ENCODE measurements at places on chromosomes 3 and 15.

DNA sequence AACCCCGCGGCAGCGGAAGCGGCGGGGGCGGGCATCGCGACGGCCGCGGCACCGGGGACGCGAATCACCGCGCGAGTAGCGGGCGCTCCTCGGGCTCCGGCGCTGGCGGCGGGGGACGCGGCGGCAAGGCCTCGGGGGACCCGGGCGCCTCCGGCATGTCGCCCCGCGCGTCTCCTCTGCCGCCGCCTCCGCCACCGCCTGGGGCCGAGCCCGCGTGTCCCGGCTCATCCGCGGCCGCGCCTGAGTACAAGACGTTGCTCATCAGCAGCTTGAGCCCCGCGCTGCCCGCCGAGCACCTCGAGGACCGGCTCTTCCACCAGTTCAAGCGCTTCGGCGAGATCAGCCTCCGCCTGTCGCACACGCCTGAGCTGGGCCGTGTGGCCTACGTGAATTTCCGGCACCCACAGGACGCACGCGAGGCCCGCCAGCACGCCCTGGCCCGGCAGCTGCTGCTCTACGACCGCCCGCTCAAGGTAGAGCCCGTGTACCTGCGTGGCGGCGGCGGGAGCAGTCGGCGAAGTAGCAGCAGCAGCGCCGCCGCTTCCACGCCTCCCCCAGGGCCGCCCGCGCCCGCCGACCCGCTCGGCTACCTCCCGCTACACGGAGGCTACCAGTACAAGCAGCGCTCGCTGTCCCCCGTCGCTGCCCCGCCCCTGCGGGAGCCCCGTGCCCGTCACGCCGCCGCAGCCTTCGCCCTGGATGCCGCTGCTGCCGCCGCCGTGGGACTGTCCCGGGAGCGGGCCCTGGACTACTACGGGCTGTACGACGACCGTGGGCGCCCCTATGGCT is 675 bp downstream of the RBM15B start:
- DNase-seq: peak; percentile 74

DNA sequence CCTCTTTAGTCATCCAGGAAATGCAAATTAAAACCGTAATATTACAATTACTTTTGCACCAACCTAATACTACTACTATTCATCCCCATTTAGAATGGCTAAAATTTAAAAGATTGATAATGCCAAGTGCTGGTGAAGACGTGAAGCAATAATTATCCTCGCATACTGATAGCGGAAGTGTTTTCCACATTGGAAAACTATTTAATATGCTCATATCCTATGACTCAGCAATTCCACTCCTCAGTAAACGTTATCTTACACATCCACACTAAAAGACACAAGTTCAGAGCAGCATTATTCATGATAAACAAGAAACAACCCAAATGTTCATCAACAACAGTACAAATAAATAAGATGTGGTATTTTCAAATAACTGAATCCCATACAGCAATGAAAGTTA is 70.6 kb downstream of the VPS13C start:
- DNase-seq: no peak

DNA sequence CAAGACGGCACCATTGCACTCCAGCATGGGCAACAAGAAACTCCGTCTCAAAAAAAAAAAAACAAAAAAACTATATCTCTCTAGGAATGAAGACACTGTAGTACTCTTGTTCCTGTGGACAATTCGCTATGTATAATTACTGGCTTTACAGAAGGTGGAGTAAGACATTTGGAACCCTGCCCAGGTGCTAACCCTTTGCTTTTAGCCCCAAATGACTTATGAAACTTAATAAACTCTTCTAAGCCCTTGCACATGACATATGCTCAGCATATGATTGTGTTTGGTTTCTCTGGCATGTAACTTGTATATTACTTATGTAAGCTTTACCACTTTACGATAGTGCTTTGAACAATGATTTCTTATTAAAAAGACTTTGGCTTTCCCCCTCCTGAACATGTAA is 27.3 kb upstream of the PRTG start:
- no peak for DNase-seq

- no peak for DNase-seq
Measured at GRCh38 chr3:24834442-24834841, 339.8 kb upstream of the THRB start.

GRCh38 chr3:176349706-176350105 is 847.6 kb downstream of the TBL1XR1 start:
- no peak for DNase-seq

GRCh38 chr3:33868309-33868708 is 69.9 kb downstream of the PDCD6IP start:
- no peak for DNase-seq

- DNase-seq: peak; percentile 79
Measured at GRCh38 chr15:98865397-98866339, 141.9 kb downstream of the PGPEP1L start.

DNA sequence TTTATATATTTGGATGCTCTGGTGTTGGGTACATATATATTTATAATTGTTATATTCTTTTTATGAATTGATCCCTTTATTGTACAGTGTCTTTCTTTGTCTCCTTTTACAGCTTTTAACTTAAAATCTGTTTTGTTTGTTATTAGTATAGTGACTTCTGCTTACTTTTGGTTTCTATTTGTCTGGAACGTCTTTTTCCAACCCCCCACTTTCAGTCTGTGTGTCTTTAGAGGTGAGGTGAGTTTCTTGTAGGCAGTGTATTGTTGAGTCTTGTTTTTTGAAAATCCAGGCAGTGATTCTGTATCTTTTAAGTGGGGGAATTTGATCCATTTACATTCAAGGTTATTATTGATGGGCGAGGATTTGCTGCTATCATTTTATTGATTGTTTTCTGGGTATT is 62.0 kb downstream of the AP4E1 start:
- no peak for DNase-seq

GRCh38 chr3:128973988-128974564 is 19.8 kb downstream of the CFAP92 start:
- DNase-seq: no peak

DNA sequence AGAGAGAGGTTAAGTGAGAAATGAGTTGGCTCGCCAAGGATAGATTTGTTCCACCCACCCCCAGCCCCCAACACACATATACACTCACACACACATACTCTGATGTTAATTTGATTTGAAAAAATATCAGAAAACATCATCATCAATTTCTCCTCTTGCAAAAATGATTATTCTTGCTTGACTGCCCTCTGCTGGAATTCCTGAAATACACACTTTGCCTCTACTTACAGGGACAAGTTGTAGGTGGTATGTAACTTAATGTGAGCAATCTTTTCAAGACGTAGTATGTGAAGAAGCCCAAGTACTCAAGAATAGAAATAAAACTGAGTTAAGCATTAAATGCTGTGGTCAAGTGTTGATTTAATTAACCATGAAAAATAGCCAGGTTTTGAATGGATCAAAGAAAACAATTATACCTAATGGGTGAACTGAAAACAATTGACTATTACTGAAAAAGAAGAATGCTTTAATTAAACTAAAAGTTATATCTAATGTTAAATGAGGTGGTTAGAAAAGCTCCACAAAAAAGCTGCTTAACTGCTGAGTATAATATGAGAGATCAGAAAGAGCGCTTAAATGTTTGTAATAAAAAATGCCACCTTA is 46.6 kb upstream of the MDFIC2 start:
- peak; percentile 80 for DNase-seq
